ENCODE measurements at places on chromosomes 6 and 20.

GRCh38 chr20:22653658-22654642 lies 69.6 kb upstream of the FOXA2 start:
- DNase-seq = no peak

DNA sequence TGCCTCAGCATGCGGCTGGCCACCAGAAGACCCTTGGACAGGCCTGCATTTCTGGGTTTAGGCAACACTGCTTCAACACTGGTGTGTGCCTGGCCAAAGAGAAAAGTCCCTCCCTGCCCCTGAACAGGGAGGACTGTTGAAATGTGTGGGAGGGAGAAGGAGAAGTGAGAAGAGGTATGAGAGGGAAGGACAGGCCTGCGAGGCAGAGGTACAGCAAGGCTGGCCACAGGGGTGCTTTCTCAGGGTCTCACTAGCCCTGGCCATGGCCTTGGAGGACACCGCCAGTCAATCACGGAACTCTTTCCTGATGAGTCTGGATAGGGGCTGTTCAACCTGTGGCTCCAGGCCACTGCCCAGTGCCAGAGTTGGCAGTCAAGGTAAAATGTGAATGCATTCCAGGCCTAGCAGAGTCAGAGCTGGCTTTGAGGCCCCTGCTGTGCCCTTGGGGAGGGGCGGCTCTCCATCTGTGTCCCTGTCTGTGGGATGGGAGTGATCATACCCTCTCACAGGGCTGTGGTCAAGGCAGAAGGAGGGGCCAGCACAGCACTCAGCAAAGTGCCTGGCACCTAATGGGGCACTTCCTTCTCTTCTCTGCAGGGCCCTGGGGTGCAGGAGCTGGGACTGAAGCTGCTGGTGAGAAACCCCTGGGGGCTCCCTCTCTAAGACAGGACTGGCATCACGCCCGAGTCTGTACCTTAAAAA lies 43.2 kb upstream of the CDH22 start:
- DNase-seq = no peak

GRCh38 chr6:34514112-34514511 lies 42.0 kb downstream of the SPDEF start:
- DNase-seq = no peak

DNA sequence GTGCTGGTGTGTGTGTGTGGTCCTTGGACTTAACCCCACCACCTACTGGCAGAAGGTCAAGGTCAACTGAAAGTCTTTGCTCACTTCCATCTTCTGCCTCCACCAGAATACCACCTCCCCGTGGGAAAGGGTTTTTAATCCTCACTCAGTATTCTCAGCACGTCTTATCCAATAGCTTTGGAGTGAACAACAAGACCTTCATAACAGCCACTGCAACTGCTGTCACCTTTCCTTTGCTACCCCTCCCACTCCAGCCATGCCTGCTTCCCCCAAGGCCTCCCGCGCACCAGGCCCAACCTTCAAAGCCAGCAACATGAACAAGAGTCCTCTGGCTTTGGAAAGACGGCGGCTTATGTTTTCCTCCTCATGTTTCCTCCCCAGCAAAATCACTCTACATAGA lies 787 bp upstream of the BTN2A2 start:
- DNase-seq = no peak

DNA sequence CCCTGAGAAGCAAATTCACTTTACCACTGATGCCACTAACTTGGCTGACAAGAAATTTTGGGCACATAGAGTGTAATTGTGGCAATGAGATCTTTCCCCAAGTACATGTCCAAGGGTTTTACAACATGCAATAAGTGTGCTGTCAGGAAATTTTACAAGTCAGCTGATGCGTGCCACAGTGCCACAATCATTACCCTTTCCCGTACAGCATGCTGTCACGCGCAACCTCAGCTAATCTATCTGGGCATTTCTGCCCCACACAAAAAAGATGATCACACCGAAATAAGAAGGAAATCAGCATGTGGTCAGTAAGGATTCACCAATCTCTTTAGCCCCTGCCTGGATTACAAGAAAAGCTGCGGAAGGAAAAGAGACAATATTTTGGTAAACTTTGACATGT lies 163.6 kb upstream of the PREP start:
- DNase-seq = no peak

All from bronchial epithelial cell (primary cell).